ENCODE measurements at places on chromosomes 6 and 20. TPM values are rescaled to one million over a fixed set of nuclear protein-coding genes. Genes with fewer than 3 reads are reported as not detected.
A peak's percentile ranks its signal among the peaks of the same experiment; 100 is the strongest.

Gene RAMACL
- 0.28 TPM for total RNA-seq

Gene VGLL2
- not detected for total RNA-seq

Gene KAT14
- 17.1 TPM for total RNA-seq

Gene PNPLA1
- total RNA-seq = 0.09 TPM

Gene PRSS16
- 76.2 TPM for total RNA-seq

Gene MEI4
- total RNA-seq = 0.05 TPM

Gene FUT9
- 0.05 TPM for total RNA-seq

Gene SIM1
- 0.05 TPM for total RNA-seq

Gene VIP
- 0.14 TPM for total RNA-seq

DNA sequence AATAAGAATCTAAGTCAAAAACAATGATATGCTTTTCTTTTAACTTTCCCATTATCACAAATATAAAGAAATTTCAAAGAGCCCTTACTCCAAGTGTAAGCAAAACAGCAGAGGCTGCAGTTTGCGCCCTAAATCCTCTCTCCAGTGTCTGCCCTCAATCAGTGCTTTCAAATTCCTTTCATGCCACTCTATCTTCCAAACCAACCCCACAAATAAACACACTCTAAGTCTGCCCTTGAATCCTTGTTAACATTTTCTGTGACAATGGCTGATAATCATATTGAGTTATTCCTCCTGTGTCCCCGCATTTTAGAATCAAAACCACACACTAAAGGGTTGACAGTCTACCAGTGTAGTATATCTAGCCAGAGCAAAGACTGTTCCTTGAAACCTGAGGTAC, 317.9 kb upstream of the MARCKS start:
- H3K27ac ChIP-seq = no peak overlapping the region
- H3K4me3 ChIP-seq = no peak overlapping the region
- H3K4me1 ChIP-seq = no peaks in the 10 kb centered on the region
- DNase-seq = no peak
- no peaks in the 10 kb centered on the region for H3K27me3 ChIP-seq

DNA sequence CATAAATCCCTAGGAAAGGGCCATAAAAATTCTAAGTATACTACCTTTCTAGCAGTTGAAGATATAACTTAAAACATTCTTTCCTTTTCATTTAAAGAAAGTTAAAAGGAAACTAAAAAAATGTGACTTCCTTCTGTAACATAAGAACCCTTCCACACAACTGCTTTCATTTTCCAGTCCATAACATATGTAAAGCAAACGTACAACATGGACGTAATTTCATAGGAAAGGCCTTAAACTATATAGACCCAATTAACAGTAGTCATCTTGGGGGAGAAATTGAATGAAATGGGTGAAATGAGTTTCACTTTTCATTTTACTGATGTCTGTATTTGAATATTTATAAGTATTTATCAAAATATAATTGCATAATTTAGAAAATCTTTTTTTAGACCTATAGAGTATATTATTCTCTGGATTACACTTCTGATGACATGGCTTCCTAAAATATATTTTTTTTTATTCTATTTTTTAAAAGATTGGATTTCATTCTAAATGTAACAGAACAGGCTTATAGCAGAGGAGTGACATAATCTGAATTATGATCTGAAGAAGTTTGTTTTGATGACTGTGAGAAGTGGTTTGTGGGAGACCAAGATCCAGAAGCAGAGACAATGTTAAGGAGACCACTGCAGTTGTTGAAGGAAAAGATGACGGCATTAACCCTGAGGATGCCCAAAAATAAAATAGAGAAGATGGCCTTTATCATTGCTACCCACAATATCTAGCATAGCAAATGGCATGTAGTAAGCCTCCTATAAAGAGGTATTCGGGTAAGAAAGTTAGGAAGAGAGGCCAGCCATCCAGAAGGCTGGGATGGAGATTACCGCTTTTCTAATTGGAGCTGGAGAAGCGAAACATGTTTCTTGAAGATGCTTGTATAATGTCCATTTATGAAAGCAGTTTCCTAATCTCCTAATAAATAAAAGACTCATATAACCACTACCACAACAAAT, 260.4 kb downstream of the PTPRK start:
- H3K27ac ChIP-seq = peak overlapping the region; percentile 85
- peaks cover 12% of the 10 kb centered on the region for H3K4me1 ChIP-seq
- H3K36me3 ChIP-seq = peaks cover 5% of the 10 kb centered on the region
- DNase-seq = peak; percentile 27
- H3K27me3 ChIP-seq = no peaks in the 10 kb centered on the region

GRCh38 chr6:43807228-43808061, 37.4 kb downstream of the VEGFA start:
- H3K27ac ChIP-seq = no peak overlapping the region
- H3K27me3 ChIP-seq = no peaks in the 10 kb centered on the region
- H3K4me1 ChIP-seq = no peaks in the 10 kb centered on the region
- no peak for DNase-seq
- H3K36me3 ChIP-seq = no peaks in the 10 kb centered on the region

DNA sequence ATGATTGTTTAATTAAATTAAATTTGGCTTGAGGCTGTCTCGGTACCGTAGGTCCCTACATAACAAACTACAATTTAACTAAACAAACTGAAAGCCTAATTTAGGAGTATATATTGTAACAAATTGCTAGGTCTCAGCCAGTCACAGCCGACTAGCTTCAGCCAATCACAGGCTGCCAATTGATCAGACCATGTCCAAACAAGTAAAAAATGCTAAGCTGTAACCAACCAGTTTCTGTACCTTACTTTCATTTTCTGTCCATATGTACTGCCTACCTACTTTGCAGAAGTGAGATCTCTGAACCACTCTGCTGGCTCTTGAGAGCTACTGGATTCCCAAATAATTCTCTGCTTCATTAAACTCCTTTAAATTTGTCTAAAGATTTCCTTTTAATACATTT, 648.0 kb upstream of the GJE1 start:
- H3K36me3 ChIP-seq = no peaks in the 10 kb centered on the region
- no peak overlapping the region for H3K4me3 ChIP-seq
- H3K27me3 ChIP-seq = no peaks in the 10 kb centered on the region
- no peak overlapping the region for H3K27ac ChIP-seq
- DNase-seq = peak; percentile 12

- no peaks in the 10 kb centered on the region for H3K36me3 ChIP-seq
- H3K4me3 ChIP-seq = no peak overlapping the region
- peak; percentile 33 for DNase-seq
These were observed 36.4 kb upstream of the SLC17A4 start for GRCh38 chr6:25717866-25718740.

- DNase-seq = no peak
- H3K4me1 ChIP-seq = no peaks in the 10 kb centered on the region
- no peak overlapping the region for H3K27ac ChIP-seq
- H3K27me3 ChIP-seq = no peaks in the 10 kb centered on the region
- no peak overlapping the region for H3K4me3 ChIP-seq
These were observed 986.8 kb upstream of the SLC35B3 start for GRCh38 chr6:9422138-9422537.

DNA sequence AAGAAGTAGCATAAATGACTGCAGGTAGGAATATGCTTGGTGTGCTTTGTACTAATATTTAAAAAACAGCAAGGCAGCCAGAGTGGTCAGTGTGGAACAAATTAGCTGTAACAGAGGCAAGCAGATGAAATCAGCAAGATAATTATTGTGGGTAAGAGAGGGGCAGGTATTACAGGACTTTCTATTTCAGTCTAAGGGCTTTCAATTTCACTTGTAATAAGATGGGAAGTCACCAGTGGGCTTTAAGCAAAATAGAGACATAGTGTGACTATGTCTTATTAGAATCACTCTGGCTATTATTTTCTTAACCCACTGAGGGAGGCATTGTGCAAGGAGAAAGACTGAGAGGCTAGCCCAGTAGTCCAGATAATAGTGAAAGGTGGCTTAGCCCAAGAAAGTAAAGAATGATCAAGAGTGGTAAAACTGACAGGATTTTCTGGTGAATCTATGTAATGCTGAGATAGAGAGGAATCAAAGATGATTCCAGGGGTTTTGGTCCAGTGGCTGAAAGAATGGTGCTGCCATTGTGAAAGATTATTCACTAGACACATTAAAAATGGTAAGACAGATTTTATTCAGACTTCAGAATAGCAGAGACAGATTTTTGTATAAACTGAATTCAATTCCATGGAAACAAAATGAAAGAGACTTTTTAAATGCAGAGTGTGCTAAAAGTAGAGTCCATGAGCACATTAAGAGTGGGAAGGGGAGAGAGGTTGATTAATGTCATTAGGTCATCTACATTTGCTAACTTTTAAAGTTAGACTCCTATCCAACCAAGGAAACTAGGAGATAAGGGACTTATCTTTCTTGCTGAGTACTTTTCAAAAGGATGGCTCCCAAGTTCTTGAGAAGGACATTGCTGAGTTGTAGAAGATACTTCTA, 1136.0 kb downstream of the HACE1 start:
- no peaks in the 10 kb centered on the region for H3K36me3 ChIP-seq
- no peak overlapping the region for H3K27ac ChIP-seq
- no peak for DNase-seq
- no peaks in the 10 kb centered on the region for H3K27me3 ChIP-seq
- H3K4me3 ChIP-seq = no peak overlapping the region

GRCh38 chr6:17204533-17204932, 76.6 kb upstream of the RBM24 start:
- no peaks in the 10 kb centered on the region for H3K36me3 ChIP-seq
- H3K27ac ChIP-seq = no peak overlapping the region
- H3K27me3 ChIP-seq = no peaks in the 10 kb centered on the region
- H3K4me3 ChIP-seq = no peak overlapping the region
- no peak for DNase-seq

- H3K36me3 ChIP-seq = no peaks in the 10 kb centered on the region
- no peak overlapping the region for H3K4me3 ChIP-seq
- DNase-seq = no peak
- H3K27me3 ChIP-seq = no peaks in the 10 kb centered on the region
- H3K4me1 ChIP-seq = peaks cover 19% of the 10 kb centered on the region
These were observed 39.6 kb upstream of the SPTLC3 start for GRCh38 chr20:12969071-12969669.

DNA sequence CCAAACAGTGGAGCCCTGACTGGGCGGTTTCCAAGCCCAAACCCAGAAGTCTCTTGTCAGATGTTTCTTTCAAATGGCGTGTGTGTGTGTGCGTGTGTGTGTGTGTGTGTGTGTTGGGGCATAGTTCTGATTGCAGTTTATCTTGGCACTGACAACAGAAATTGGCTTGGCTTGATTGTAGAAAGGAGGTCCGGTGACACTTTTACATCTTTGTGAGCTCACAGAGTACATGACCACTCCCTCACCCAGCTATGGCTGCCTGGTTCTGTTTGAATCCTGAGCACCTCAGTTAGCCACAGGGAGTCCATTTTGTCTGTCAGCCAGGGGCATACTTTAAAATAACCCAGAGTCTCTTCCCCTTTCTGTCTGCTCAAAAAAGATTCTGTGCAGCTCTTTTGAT, 276.3 kb downstream of the CD83 start:
- no peaks in the 10 kb centered on the region for H3K27me3 ChIP-seq
- no peaks in the 10 kb centered on the region for H3K36me3 ChIP-seq
- DNase-seq = no peak

DNA sequence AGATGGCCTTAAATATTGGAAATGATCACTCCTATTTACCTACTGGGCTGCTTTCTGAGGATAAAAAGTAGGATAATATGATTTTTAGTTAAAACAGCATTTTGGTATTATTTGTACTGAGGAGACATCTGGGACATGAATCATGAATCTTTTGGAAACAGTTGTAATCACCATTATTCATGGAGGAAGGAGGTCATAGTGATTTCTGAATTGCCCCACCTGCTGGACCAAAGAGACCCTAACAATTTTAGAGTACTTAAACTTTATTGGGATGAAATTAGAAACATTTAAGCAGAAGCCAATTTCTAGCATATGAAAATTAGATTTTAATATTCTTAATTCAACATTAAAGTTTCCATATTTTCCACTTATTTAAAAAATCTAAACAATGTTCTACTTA, 108.4 kb upstream of the SIM1 start:
- H3K27ac ChIP-seq = no peak overlapping the region
- no peaks in the 10 kb centered on the region for H3K27me3 ChIP-seq
- H3K4me1 ChIP-seq = no peaks in the 10 kb centered on the region
- DNase-seq = no peak

DNA sequence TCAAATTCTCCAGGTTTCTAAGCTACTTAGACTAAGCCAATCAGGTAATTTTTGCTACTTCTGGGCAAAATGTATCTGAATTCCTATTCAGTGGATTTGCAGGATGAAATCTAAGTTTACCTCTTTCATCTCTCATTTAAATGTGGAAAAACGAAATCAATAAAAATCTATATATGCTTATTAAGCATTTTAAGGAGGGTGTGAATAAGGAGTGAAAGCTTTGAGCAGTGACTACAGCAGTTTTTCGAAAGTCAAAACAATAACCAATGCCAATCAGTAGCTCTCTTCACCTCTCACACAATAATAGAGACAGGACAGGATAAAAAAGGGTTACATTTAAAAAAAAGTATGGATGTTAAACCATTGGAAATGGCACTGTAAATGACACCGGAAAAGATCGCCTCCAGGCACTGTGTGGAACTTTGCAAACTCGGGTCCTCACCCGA, 476 bp upstream of the BCKDHB start:
- no peak for DNase-seq
- H3K4me1 ChIP-seq = no peaks in the 10 kb centered on the region
- peak overlapping the region; percentile 23 for H3K27ac ChIP-seq
- no peaks in the 10 kb centered on the region for H3K36me3 ChIP-seq
- H3K27me3 ChIP-seq = no peaks in the 10 kb centered on the region

GRCh38 chr20:50192364-50193198, 2.0 kb downstream of the CEBPB start:
- H3K36me3 ChIP-seq = no peaks in the 10 kb centered on the region
- peaks cover 7% of the 10 kb centered on the region for H3K4me1 ChIP-seq
- peaks cover 2% of the 10 kb centered on the region for H3K27me3 ChIP-seq
- peak; percentile 67 for DNase-seq

GRCh38 chr6:129680633-129681032, 29.3 kb downstream of the ARHGAP18 start:
- peaks cover 15% of the 10 kb centered on the region for H3K4me1 ChIP-seq
- DNase-seq = no peak
- no peak overlapping the region for H3K27ac ChIP-seq
- no peak overlapping the region for H3K4me3 ChIP-seq
- no peaks in the 10 kb centered on the region for H3K36me3 ChIP-seq

DNA sequence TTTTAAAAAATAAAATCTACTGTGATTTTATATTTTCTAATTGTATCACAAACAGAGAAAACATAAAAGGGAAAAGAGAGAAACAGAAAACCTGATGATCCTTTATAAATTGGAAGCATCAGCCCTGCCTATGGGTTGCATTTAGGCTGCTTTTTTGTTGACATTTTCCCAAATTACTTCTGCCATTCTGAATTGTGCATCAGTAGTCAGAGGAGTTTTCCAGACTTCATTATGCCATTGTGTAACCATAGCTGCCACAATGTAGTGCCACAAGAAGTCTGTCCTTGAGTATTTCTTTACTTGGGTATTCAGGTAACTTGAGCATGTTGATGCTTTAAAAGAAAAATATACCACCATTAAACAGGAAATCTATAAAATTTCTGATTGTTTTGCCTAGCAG, 130.3 kb downstream of the HACE1 start:
- DNase-seq = no peak
- H3K36me3 ChIP-seq = no peaks in the 10 kb centered on the region

DNA sequence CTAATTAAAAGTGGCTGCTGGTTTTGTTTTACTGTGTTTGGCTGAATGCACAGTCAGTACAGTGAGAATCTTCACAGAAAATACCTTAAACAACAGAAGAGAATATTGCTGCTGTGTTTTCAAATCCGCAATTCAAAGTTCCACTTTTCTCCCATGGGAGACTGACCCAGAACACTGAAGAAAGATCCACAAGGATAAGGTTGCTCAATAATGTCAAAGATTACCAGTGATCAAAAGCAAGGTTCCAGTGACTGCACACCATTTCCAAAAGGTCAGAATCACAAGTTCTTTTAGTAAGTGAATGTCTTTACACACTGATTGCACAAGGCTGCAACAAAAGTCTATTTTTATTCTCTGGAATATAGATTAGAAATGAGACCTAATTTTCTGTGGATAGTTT, 82.3 kb downstream of the EPHA7 start:
- H3K36me3 ChIP-seq = no peaks in the 10 kb centered on the region
- H3K4me3 ChIP-seq = no peak overlapping the region
- H3K4me1 ChIP-seq = no peaks in the 10 kb centered on the region
- no peaks in the 10 kb centered on the region for H3K27me3 ChIP-seq
